HCEC 1CT (cell line): ENCODE measurements at places on chromosomes 5 and 9.

GRCh38 chr9:77175151-77175550 is 2.2 kb upstream of the VPS13A start:
- no peak for DNase-seq

DNA sequence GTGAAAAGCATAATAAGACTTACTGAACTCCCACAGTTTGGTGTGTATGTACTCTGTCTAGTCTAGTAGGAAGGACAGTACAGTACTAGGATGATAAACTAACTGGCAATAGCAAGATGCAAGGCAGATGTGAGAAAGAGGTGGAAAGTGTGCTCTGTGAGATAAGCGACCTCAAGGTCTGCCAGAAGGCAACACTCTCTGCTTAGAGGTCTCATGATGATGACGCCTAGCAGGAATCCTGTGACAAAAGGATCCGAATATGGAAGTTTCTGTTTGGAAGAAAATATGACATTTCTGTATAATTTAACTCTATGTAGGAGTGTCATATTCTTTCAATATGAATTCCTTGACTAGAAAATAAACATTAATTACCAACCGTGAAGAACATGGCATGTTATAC is 112.2 kb downstream of the PLPPR1 start:
- no peak for DNase-seq

DNA sequence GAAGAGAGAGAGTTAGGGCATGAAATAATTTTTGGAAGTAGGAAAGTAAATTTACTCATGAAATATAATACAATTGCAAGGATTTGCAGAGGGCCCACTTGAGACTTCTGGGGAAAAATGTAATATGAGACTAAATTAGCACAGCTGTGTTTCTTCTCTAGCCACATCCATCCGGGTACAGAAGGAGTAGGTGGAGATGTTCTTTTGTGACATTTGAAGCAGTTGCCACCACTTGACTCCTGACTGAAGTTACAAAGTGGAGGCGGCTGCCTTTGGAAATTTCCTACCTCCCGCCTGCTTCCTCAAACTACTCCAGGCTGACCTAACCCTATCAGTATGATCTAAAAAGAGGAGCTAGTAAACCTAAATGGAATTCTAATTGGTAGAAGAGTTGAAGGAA is 58.1 kb upstream of the SHISAL2B start:
- peak; percentile 14 for DNase-seq

GRCh38 chr9:85427772-85428171 is 314.0 kb downstream of the AGTPBP1 start:
- no peak for DNase-seq

DNA sequence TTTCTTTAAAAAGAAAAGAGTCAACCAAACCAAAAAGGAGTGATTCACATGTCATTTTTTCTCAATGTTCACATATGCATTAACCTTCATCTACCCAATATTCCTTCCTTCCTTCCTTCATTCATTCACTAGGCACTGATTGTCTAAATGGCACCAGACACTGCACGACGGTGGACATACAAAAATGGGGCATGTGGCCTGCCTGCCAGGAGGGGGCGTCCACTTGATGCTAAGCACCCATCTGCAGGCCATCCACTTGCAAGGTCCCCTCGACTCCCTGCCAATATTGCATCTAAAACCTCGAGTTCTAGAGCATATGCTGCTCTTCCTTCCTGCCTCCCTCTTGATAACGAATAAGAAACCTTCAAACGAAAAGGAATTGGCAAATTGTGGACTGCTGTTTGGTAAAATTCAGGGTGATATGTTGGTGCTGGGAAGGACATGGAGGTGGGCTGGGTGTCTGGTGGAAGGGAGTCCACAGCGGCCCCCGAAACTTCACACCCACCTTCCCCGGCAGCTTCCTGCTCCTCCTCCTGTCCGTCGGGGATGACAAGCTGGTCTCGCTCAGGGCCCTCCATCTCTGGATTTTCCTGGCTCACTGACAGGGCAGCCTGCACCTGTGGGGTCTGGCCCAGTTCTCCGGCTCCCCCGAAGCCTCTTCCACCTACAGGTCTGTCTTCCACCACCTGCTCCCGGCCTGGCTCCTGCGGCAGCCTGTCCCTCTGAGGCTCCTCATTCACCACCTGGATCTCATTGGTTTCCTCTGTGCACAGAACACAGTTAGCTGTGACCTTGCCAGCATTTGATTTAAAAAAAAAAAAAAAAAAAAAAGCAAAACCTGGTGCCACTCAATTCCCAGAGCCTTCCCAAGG is 64.3 kb downstream of the GOLM1 start:
- peak; percentile 52 for DNase-seq
